NT2/D1 (cell line): ENCODE measurements at places on chromosomes 4 and X.
A peak's percentile ranks its signal among the peaks of the same experiment; 100 is the strongest.

DNA sequence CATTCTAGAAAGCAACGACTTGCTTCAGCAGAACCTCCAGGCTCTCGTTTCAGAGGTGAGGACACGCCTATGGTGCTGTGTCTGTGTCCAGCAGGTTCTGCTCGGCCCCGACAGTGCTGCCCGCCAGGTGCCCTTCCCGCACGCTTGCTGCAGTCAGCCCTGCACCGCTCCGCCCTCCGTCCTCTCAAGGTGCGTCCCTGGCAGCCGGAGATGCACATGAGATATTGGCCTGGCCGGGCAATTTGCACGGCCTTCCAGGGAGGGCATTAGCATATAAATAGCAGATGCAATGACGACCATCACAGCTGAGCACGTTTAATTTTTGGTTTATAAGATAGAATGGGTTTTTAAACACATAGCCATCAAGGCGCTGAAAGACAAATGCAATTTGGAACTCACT is 14.4 kb downstream of the UVSSA start:
- no peak for DNase-seq

DNA sequence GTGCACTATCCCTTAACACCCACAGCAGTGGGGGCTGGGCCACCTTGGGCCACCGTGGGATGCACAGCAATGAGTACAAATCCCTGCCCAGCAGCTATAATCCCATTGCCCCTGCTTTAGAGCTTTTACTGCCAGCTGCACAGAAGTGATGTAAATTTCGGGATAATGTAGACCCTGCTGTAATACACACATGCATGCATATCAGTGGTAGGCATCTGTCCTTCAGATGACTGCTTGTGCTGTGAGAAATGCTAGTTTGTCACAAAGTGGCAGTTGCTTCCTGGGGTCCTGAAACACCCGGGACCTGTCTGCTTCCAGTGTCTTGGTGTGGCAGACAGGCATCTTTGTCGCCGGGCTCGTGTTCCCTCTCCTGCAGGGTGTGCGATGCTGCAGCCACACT is 14.1 kb downstream of the NSG1 start:
- no peak for DNase-seq

DNA sequence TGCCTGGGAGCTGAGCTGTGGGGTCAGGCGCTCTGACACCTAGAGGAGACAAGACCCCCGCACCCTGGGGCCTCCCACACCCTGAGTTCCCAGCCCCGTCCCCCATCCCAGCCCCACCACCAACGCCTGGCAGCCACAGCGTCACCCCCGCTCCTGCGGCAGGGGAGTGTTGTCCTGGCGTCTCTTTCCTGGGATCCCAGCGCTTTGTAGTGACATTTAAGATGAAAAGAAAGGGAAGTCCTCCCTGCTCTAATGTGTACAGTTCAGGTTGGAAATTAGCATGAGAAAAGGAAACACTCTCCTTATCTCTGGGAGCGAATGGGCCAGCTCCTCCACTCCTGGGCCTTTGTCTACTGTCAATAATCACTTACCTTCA is 112.1 kb downstream of the FAM53A start:
- DNase-seq, result peak; percentile 63

DNA sequence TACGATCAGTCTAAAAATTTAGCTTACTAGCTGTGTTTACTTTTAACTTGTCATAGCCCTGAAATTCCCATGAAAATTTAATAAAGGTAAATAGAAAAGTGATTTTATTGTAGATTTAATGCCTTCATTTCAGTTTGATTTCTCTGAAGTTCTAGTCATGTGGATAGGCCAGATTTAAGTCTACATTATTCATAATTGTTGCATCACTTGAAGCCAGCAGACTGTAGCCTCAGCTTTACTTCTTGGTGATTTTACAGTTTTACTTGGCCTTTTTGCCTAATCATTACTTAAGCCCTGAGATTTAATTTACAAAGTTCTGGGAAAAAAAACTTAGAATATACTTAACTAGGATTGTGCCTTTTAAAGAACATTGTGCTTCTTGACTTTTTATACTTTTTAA is 73.5 kb upstream of the FHDC1 start:
- no peak for DNase-seq

DNA sequence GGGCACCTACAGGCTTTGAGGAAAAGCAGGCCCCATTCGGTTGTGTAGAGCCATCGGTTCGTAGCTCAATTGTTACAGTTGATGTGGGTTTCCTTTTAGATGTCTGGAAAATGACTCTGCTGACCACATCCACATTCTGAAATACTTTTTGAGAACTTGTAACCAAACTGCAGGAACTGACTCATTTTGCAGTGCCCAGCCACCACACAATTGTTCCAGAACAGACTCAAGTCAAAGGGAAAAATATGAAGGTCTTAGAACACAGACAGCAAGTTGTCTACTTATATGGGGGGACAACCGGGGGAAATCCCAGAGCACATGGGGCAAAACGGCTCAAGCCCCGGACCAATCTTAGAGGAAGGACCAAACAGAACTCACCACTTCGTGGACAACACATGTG is 557.6 kb upstream of the DIPK2B start:
- DNase-seq, result no peak

- no peak for DNase-seq
Measured at GRCh38 chrX:78957768-78958130, 12.6 kb downstream of the P2RY10 start.

DNA sequence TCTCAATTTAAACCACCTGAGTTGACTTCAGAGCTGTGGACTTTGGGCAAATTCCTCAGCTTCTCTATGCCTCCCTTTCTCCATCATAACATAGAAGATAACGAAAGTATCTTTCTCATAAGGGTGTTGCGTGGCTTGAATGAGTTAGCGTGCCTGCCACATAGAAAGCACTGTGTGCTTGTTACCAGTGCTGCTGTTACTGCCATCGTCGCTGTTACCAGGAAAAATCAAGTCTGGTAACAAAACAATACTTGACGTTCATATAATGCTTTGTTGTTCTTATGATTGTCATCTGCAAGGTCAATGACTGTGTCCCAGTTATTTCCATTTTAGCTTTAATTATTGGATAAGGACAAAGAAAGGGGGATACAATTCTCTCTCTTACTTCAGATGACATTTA is 64.4 kb downstream of the DDX60L start:
- DNase-seq, result no peak

GRCh38 chrX:108347800-108348199 is 90.4 kb downstream of the COL4A6 start:
- DNase-seq, result peak; percentile 58

GRCh38 chr4:115121351-115122043 is 8.1 kb upstream of the NDST4 start:
- DNase-seq, result no peak

- DNase-seq, result no peak
Measured at GRCh38 chr4:138320831-138321230, 78.7 kb upstream of the SLC7A11 start.

- no peak for DNase-seq
Measured at GRCh38 chr4:172073590-172073989, 260.4 kb downstream of the GALNTL6 start.

GRCh38 chr4:155819066-155819465 is 47.0 kb downstream of the ASIC5 start:
- DNase-seq, result no peak

- DNase-seq, result no peak
Measured at GRCh38 chrX:74923942-74924448, 1.3 kb downstream of the NEXMIF start.

DNA sequence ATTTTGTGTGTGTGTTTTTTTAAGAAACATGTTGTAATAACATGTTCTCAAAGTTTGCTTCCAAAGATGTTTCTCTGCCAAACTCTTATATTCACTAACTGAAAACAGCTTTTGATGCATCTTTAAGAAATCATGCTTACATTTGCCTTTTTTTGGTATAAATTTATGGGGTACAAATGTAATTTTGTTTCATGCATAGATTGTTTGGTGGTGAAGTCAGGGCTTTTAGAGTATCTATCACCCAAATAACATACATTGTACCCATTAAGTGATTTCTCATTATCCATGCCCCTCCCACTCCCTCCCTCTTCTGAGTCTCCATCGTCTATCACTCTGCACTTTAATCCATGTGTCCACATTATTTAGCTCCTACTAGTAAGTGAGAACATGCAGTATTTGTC is 30.8 kb downstream of the SPINK2 start:
- no peak for DNase-seq

GRCh38 chr4:86334020-86334750 is 25.7 kb downstream of the MAPK10 start:
- DNase-seq, result no peak

GRCh38 chr4:68358988-68359387 is 9.1 kb upstream of the YTHDC1 start:
- no peak for DNase-seq

DNA sequence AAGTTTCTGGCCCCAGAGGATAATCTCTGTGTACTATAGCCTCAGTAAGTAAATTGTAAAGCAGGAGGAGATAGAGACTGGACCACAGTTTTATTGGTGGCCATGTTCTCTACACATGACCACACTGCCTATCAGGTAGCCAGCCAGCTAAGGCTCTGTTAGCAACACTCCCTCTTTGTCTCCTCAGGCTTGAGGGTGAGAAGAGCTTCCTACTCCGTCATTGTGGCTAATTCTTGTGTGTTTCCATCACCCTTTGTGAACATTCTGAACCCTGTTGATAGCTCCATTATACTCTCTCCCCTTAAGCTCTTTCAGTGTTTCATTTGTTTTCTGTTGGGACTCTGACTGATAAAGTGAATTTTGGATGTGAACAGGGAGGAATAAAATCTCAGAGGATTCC is 233.4 kb downstream of the CFAP299 start:
- no peak for DNase-seq

DNA sequence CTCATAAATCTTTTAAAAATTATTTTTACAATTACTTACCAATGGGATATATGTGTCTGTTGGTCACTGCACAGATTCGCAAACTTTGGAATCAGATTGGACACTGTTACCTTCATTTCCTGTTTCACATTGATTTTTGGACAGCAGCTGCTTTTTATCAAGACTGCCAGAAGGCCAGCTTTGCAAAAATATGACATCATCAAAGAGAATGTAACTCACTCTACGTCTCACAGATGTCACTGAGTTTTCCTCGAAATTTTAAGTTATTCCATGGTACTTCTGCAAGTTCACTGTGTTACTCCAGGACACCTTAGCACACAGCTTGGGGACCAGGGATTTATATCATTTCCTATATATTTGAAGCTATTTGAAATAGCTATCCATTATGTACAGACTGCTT is 31.8 kb upstream of the MAGEB2 start:
- no peak for DNase-seq

GRCh38 chrX:17535229-17535628 is 160.2 kb downstream of the NHS start:
- no peak for DNase-seq

- DNase-seq, result no peak
Measured at GRCh38 chrX:140509468-140510305, 4.8 kb upstream of the SOX3 start.

GRCh38 chr4:127668770-127669169 is 36.0 kb downstream of the INTU start:
- DNase-seq, result no peak

GRCh38 chr4:42302348-42302747 is 94.9 kb upstream of the SHISA3 start:
- peak; percentile 63 for DNase-seq

DNA sequence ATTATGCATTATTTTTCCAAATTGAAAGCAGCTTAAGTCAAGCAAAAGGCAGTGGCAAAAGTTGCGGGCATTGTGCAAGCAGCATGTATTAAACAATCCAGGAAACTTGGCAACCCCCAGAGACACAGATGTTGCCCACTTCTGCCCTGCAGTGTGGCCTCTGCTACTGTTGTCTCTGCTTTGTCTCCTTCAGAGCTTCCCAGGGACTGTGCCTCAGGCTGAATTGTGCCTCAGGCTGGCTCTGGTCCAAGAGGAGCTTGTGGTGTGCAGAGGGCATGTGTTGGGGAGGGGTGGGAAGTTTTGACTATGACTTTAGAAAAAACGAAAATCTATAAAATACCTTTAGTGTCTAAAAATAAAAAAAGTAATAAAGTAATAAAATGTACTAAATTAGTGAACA is 201.4 kb downstream of the CCSER1 start:
- DNase-seq, result no peak

DNA sequence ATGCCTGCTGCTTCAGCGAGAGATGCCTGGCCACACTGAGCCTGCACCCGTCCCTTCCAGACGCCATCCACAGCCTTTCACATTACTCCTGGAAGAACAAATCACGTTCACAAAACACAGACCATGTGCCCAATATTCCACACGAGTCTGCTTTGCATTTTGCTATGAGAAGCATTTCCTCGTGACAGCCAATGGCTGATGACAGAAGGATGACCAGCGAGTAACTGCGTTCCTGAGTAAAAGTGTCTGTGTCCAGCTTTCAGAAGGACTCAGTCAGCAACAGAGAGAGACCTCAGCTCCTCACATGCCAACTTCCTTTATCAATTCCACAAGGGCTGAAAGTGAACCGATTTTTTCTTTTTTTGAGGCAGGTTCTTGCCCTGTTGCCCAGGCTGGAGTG is 19.5 kb downstream of the NAT8L start:
- DNase-seq, result no peak

DNA sequence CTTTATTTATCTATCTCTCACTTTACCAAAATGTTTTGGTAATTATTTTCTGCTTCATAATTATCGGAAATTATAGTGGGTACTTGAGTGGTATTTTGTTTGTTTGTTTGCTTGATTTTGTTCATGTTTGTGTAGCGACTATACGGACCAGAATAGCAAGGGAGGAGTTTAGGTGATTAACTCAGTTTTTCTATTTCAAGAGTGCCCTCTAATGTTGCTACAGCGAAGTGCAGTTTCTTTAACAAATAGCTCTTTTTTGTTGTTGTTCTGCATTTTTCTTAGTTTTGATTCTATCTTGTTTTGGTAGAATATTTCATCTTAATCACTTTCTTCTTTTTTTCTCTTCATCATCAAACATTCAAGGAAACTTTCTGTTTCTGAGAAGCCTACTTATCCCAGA is 40.8 kb upstream of the QRFPR start:
- peak; percentile 9 for DNase-seq

DNA sequence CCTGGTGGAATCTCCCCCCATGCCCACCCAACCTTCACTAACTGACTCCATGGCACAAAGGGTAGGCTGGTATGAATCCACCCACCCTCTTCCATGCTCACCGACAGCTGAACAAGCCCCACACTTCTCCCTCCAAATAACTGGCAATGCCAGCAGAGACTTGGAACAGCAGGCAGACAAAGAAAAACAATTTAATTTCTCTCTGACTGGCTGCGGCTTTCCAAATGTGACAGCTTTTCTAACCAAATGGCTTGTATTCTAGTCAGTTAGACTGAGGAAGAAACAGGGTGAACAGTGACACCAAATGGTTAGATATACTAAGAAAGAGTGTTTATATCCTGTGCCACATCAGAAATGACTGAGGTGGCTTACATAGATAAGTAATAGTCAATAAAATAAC is 199.3 kb upstream of the ADAMTS3 start:
- no peak for DNase-seq

- no peak for DNase-seq
Measured at GRCh38 chr4:15117270-15117946, 115.1 kb downstream of the CPEB2 start.

- no peak for DNase-seq
Measured at GRCh38 chr4:25500626-25501316, 123.7 kb downstream of the ANAPC4 start.

DNA sequence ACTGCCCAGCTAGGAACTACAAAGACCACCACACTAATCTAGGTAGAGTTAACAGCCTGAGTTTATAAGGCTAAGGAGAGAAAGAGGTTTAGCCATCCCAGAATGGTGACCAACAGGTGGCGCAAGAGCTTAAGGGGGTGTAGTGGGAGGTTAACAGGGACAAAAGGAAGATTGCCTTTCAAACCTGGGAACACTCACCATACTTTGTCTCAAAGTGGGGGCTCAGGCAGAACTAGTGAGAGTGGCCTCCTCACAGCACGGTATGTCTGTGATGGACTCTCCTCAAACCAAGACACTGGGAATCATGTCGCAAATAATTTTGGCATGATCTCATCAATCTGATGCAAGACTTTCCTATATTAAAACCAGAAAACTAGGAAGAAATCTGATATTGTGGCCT is 23.4 kb downstream of the CCNI start:
- DNase-seq, result no peak
